Endothelial cell of umbilical vein (primary cell): ENCODE measurements at places on chromosomes 6 and 20. TPM values are rescaled to one million over a fixed set of nuclear protein-coding genes. Genes with fewer than 3 reads are reported as not detected.
A peak's percentile ranks its signal among the peaks of the same experiment; 100 is the strongest.

DNA sequence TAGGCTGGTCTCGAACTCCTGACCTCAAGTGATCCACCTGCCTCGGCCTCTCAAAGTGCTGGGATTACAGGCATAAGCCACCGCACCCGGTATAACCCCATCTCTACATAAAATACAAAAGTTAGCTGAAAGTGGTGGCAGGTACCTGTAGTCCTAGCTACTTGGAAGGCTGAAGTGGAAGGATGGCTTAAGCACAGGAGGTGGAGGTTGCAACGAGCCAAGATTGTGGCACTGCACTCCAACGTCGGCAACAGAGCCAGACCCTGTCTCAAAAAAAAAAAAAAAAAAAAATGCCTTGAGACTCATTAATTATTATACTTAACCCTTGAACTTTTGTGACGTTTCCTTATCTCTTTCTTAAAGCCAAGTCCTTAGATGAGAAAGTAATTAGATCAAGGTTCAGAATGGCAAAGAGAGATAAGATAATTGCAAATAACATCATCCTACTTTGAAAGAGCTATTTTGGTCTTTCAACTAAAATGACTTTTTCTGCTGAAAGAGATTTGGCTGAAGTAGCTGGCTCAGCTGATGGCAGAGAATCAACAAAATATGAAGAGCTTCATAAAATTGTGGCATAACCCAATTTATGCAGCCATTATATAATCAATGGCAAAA is 4.7 kb upstream of the SHLD1 start:
- H3K27ac ChIP-seq: no peak overlapping the region
- no peak for DNase-seq
- H3K4me3 ChIP-seq: no peak overlapping the region
- H3K4me1 ChIP-seq: no peaks in the 10 kb centered on the region

DNA sequence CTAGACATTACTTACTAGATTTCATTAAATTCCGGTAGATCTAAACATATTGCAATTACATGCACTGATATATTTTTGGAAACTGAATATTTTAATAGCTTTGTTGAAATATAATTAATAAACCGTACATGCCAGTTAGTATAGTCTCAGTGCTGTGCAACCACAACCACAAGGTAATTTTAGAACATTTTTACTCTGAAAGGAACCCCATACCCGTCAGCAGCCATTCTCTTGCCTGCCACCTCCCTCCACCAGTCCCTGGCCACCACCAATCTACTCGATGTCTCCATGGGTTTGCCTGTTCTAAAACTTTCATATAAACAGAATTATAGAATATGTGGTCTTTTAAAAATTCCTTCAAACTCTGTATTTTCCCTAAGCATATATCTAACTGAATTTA is 293.9 kb downstream of the THBS2 start:
- H3K27me3 ChIP-seq: no peaks in the 10 kb centered on the region
- H3K36me3 ChIP-seq: no peaks in the 10 kb centered on the region
- H3K4me3 ChIP-seq: no peak overlapping the region
- DNase-seq: no peak
- no peaks in the 10 kb centered on the region for H3K4me1 ChIP-seq

The TMEM170B gene
- 4.1 and 4.2 TPM in 2 replicates for total RNA-seq

DNA sequence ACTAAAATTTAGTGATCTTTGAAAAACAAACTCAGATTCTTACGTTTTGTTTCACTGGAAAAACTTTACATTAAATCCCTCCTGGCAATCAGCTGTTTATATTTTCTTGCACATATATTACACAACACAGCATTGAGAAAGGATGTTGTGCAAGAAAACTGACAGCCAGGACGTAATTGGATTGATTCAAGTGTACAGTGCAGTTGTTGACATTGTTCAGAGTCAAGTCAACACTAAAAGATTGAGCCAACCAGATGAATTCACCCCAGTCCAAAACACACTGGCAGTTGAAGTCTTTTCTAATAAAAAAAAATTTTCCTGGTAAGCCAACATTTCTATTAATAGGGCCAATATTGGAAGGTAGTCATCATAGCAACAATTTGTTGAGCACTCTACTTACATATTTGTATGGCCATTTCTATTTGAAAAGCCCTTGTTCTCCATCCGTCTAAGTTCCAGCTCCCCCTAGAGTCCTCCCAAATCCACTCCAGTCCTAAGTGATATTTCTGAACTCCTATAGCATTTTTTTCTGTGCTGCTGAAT is 20.9 kb upstream of the VNN1 start:
- no peaks in the 10 kb centered on the region for H3K27me3 ChIP-seq
- DNase-seq: no peak
- no peak overlapping the region for H3K27ac ChIP-seq

The CBFA2T2 gene
- 9.9 and 10.7 TPM in 2 replicates for total RNA-seq

- H3K36me3 ChIP-seq: peaks cover 9% of the 10 kb centered on the region
- no peak overlapping the region for H3K4me3 ChIP-seq
- H3K27me3 ChIP-seq: no peaks in the 10 kb centered on the region
- peaks cover 24% of the 10 kb centered on the region for H3K4me1 ChIP-seq
- peak overlapping the region; percentile 86 for H3K27ac ChIP-seq
- DNase-seq: no peak
Observed at GRCh38 chr6:12147557-12148316, 135.6 kb downstream of the HIVEP1 start.

GRCh38 chr6:167697316-167697715 is 129.4 kb upstream of the AFDN start:
- peaks cover 21% of the 10 kb centered on the region for H3K4me1 ChIP-seq
- H3K27me3 ChIP-seq: no peaks in the 10 kb centered on the region
- DNase-seq: no peak
- H3K27ac ChIP-seq: no peak overlapping the region
- no peak overlapping the region for H3K4me3 ChIP-seq
